IPS DF 19.7 (cell line): ENCODE measurements at places on chromosomes 3 and 15.

GRCh38 chr3:160314995-160315394 is 84.0 kb downstream of the IFT80 start:
- no peak for DNase-seq

DNA sequence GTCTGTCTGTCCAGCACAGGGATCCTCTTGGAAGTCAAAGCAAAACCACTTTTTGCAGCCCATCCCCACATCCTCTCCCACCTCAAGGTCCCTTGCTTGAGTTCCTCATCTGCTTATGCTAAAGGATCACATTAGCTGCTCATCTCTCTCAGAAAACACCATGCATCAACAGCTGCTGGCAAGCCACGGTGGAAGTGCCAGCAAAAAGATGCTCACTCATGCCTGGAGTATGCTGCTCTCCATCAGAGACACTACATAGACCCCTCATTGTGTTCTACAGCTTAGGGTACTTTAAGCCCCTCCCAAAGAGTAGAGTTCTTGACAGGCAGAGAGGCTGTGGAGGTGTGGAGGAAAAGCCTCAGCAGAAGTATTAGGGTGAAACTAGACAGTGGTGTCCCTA is 94.6 kb upstream of the COL8A1 start:
- DNase-seq = no peak

DNA sequence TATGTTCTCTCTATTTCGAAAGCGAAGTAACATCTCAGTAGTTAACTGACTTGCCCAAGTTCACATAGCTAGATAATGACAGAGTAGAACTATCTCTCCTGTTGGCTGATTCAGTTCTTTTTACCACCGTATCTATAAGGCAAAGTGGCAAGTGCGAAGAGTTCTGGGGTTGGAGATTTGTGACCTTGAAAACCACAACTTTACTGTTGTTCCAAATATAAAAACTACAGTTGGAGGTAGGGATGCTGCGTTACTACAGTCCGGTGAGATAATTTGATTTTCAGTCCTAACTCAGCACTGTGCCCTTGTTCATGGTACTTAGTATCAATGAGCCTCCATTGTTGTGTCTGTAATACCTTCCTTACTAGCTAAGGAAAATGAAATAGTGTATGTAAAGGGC is 71.2 kb upstream of the GOLGA8B start:
- DNase-seq = no peak

DNA sequence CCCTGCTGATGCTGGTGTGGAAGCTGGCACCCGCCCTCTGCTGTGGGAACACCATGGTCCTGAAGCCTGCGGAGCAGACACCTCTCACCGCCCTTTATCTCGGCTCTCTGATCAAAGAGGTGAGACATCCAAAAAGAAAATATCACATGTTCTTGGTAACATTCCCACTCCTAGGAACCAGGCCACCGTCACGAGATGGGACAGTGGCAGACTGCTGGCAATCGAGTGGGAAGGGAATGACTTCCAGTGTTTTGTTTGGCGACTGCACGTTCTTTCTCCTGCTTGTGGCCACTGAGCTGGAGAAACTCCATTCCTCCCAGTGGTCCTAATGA is 14.3 kb downstream of the ALDH1A3 start:
- no peak for DNase-seq

- no peak for DNase-seq
Observed at GRCh38 chr3:147914532-147914931, 505.4 kb downstream of the ZIC1 start.

- no peak for DNase-seq
Observed at GRCh38 chr3:17840126-17840525, 97.7 kb upstream of the TBC1D5 start.
